Natural killer cell (primary cell): ENCODE measurements at places on chromosomes 5 and 9. TPM values are rescaled to one million over a fixed set of nuclear protein-coding genes. Genes with fewer than 3 reads are reported as not detected.

PDE8B gene
- 0.23 TPM for total RNA-seq

MEGF10 gene
- 1.4 TPM for total RNA-seq

ARID3C gene
- total RNA-seq = not detected

PKD2L2 gene
- total RNA-seq = not detected

CCDC192 gene
- total RNA-seq = not detected

ADAMTSL1 gene
- total RNA-seq = not detected

HTR4 gene
- total RNA-seq = not detected

PDE6A gene
- total RNA-seq = not detected

HNRNPAB gene
- 88.4 TPM for total RNA-seq

MEIKIN gene
- total RNA-seq = 1.1 TPM

FBXO38 gene
- total RNA-seq = 76.6 TPM

DEPDC1B gene
- total RNA-seq = 1.2 TPM

LPAR1 gene
- total RNA-seq = 0.48 TPM

PCDHGC4 gene
- 0.84 TPM for total RNA-seq

NTNG2 gene
- 32.6 TPM for total RNA-seq

CCDC171 gene
- total RNA-seq = 2.2 TPM

USP20 gene
- total RNA-seq = 66.8 TPM

DIPK1B gene
- 0.39 TPM for total RNA-seq

BRINP1 gene
- total RNA-seq = not detected

IL4 gene
- total RNA-seq = not detected

PPP3R2 gene
- total RNA-seq = not detected

DNA sequence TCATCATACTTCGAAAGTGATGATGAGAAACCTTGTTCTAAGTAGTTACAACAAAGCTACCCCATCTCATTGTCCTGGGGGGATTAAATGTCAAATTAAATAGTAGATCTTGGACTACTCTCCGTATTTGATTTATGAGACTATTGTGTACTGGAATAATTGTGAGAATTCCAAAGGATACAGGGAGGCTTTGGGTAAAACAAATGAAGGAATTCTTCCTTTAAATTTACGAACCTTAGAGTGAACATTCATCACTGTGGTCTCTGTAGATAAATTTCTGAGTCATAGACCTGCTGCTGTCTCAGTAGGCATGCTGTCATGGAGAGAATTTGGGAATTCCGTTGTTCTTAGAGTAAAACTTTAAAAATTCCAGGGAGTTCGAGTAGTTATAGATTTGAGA lies 836.2 kb downstream of the DNAH5 start:
- no peak for DNase-seq

- DNase-seq = no peak
Observed at GRCh38 chr9:35666045-35666444, 1.1 kb upstream of the ARHGEF39 start.

GRCh38 chr5:72842816-72843215 lies 26.4 kb downstream of the TNPO1 start:
- DNase-seq = no peak

DNA sequence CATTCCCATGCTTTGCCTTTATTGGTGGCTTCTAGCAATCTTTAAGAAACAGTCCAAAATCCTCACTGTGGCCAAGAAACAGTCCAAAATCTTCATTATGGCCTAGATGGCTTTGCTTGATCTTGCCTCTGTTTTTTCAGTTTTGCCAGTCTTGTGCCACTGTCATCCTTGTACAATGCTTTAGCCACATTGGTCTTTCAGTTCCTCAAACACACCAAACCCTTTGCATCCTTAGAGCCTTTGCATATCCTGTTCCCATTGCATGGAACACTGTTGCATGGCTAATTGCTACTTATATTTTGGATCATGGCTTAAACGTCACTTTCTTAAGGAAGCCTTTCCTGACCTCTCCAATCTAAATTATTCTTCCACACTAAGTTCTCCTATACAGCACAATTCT lies 22.1 kb downstream of the MRRF start:
- no peak for DNase-seq

GRCh38 chr9:121259935-121260334 lies 8.0 kb upstream of the GSN start:
- DNase-seq = no peak

- no peak for DNase-seq
Observed at GRCh38 chr5:97242341-97242740, 59.3 kb upstream of the RIOK2 start.

DNA sequence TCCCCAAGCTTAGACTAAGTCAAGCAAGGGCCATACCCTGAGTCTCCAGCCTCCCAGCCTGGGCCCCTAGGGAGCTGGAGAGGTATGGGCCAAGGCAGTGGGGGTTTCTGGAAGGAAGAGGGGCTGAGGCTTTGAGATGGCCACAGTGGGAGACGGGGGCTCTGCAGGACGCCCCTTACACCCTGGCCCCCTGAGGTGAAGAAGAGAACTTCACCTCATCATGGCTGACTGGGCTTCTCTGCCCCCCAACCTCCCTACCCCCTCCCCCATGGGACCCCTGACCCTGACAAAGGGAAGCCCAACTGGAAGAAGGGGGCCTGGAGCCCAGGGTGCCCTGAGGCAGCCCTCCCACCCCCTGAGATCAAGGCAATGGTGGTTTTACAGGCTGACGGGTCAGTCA lies 25.8 kb downstream of the PCDH1 start:
- DNase-seq = no peak

- no peak for DNase-seq
Observed at GRCh38 chr9:4489562-4489918, 728 bp upstream of the SLC1A1 start.

DNA sequence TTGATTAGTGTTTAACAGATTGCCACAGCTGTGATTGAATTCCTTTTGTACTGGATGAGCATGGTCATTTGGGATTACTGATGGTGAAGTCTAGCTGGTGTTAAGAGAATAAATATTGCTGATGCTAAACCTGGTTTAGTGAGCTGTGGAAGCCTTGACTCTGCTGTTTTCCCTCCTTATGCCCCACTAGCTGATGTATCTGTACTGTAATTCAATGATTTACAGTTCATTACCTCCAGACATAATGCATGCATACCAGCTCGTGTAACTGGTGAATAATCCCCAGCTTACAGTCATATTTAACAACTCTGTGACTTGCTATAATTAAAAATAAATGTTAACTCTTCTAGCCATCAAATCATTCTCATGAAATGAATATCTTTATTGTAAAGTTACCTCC lies 1.7 kb upstream of the CMYA5 start:
- no peak for DNase-seq

DNA sequence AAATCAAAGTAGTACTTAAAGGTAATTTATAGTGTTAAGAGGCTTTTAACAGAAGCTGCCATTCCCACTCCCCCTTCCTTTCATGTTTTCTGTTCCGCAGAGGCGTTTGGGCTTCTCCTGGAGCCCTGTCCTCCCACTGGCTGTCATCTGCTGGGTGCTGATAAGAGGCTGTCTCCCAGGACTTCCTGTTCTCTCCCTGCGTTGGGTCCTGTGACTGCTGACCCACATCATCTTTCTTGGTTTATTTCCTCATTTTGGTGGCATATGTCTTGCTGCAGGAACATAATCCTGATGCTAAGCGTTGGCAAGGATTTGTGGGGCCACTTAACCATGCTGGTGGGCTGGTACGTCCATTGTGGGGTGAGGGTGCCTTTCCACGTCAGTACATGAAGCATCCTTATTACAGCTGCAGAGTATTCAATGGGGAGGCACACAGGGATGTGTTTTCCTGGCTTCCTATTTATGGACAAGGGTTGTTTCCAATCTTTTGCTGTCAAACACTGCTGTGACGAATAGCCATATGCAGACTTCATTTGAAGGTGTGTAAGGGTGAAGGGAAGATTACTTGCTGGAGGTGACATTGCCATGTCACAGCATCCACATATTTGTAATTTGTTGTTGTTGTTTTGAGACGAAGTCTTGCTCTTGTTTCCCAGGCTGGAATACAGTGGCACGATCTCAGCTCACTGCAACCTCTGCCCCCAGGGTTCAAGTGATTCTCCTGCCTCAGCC lies 22.3 kb upstream of the RNF130 start:
- DNase-seq = no peak

DNA sequence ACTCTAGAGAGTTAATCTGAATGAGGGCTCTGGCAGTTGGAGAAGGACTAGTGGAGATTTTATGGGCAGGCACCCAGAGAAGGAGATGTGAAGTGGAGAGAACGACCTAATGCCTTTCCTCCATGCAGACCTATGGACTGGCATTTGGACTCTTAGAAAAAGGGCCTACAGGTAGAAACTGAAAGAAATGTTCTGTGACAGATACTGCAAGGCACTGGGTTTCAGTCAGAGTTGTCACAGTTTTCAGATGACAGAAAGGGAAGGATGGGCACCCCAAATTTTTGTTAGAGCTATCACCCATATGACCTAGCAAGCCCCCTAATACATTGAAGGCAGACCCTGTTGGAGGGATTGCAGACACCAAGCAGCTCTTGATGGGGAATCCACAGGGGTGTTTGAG lies 406.8 kb downstream of the CCDC171 start:
- DNase-seq = no peak

DNA sequence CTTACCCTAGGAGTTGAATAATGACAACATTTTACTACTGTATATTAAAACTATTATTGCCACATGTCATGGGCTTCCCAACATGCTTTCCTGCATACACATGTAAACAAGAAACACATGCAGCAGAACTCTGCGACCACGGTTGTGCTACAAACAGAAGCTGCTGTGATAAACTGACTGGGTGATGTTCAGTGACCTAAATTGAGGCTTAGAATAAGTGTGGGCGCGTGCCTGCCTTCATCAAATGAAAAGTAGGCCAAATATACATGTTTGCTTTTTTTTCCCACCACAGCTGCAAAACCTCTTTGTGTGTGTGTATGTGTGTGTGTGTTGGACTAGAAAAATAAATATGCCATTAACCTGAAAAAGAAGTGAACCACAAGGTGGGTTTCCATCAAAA lies 1202.1 kb downstream of the PTPRD start:
- no peak for DNase-seq

DNA sequence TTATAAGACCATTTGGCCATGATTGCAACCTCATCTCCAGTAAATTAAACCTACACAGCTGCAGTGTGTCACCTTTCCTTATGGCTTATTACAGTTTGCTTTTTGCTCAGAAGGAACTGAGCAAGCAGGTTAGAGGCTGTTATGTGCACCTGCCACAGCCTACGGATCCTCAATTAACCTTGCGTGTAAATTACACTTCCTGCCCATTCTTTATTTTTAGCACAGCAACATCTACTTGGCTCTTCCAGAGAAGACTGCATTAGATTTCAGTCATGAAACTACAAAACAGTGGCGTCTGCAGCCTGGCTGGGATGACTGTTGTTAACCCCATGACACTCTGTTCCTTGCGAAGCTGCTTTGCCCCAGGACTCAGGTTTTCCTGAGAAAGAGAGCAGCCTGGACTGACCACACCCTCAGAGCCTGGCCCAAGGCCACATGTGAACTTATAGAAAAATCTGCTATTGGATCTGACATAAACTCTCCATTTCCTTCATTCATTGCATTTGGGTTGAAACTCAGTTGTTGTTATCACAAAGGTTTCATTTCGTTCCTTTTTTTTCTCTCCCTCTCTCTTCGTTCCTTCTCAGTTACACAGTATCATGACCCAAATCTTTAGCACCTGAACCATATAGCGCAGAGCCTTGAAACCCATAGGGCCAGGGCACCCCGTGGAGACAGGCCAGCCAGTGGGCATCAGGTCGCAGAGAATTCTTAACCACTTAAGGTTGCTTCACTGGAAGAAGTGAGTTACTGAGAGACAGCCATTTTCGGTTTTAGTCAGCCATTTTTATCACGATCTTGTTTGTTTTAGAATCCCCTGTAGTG lies 138.6 kb downstream of the PALM2AKAP2 start:
- peak; percentile 25 for DNase-seq

DNA sequence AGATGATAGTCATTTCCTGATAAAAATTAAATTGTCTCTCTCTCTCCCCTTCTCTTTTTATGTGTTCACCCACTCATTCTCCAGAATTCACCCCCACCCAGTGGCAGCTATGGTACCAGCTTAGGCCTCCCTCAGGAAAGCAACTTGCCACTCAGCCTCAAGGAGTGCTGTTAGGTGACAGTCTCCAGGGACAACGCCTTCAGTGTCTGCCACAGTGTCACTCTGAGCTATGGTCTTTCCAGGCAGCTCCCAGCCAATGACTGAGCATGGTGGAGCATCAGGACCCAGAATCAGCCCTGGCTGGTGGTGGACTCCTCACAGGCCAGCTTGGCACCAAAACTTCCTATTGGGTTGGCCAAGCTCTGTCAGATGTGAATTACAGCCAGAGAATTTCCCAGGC lies 140.9 kb upstream of the PIK3R1 start:
- DNase-seq = no peak

- no peak for DNase-seq
Observed at GRCh38 chr5:144284036-144284435, 113.4 kb downstream of the KCTD16 start.

- DNase-seq = no peak
Observed at GRCh38 chr5:42518595-42519221, 95.5 kb downstream of the GHR start.

DNA sequence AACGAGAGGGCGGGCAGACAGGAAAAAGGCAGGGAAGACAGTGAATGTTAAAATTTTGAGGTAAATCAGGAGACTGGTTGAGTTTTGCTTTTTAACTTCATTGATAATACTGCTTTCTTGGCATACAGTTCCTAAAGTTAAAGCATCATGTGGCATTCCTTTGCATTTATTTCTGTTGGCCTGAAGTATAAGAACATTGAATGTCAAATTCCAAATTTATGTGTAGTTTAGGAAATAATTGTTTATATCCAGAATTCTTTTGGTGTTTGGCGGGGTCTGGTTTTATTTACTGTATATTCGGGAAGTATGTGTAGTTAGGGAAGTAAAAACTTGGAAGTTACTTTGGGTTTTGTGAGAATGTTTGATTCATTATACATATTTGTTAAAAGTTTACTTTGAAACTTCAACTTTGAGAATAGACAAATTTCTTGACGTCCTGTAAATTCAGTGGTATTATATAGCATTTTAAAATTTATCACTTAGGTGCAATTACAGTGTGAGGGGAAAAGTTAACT lies 83.2 kb downstream of the PTPDC1 start:
- DNase-seq = no peak

- no peak for DNase-seq
Observed at GRCh38 chr9:18237776-18238175, 236.2 kb upstream of the ADAMTSL1 start.

DNA sequence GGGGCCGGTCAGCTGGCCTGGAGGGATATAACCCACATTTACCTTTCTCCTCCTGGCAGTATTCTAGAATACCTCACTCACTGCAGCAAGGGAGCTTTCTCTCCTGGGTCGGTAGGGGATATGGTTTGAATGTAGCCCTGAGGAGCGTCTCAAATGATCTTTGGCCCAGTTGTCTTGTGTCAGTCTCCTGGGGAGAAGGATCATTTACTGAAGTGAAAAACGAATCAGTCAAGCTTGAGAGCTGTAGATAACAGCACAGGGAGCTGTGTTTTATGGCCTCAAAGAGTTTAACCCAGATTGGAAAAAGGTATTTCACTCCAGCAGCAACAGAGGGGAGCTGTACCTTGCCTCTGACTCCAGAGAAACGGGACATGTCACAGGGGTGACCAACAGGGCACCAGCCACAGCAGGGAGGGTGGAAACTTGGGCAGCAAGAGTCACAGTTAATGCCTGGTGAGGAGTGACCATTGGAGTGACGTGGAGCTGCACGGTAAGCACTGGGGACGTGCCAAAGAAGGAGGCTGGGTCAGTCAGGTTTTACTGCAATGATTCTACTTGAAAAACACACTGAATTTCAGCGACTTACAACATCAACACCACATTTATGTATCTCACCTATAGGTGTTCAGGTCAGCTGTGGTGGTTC lies 29.8 kb upstream of the ZFR start:
- no peak for DNase-seq

- DNase-seq = no peak
Observed at GRCh38 chr5:1400211-1400855, 44.9 kb downstream of the SLC6A3 start.

- DNase-seq = no peak
Observed at GRCh38 chr5:132424167-132424880, 54.8 kb downstream of the SLC22A5 start.

GRCh38 chr5:2191972-2192371 lies 309.2 kb upstream of the IRX4 start:
- no peak for DNase-seq
